ENCODE measurements at places on chromosomes 3 and 15.

DNA sequence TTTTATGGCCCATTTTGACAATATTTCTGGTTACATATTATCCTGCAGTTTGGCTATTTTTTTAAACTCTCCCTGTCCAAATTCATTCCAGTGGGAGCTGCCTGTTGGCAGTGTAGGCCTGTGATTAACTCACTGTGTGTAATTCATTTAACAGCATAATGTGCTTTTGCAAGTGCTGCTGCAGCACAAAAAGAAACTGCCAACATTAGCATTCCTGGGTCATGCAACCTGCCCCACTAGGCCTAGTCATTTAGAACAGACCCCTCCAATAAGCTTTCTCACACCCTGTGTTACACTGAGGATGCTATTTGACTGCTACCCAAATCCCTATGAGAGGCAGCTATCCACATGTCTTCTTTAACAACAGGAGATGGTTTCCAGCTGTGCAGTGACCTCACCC is 251.2 kb upstream of the UBE2E2 start:
- DNase-seq = no peak

DNA sequence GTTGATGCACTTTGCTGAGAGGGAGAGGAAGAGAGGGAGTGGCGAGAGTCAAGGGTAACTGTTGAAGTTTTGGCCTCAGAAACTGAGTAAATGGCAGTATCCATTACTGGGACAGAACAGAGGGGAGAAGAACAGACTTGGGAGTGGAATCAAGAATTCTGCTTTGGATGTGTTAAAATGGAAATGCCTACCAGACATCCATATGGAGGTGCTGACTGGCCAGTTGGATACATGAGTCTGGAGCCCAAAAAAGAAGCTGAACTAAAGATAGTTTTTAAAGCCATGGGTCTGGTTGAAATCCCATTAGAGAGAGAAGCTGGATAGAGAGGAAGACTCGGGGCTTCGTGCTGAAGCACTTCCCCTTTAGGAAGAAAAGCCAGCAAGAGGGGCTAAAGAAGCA is 35.9 kb upstream of the NSMCE3 start:
- no peak for DNase-seq

- no peak for DNase-seq
These were observed 41.2 kb upstream of the ADAMTS9 start for GRCh38 chr3:64728994-64729393.

GRCh38 chr3:134323966-134324962 is 50.0 kb downstream of the AMOTL2 start:
- no peak for DNase-seq

DNA sequence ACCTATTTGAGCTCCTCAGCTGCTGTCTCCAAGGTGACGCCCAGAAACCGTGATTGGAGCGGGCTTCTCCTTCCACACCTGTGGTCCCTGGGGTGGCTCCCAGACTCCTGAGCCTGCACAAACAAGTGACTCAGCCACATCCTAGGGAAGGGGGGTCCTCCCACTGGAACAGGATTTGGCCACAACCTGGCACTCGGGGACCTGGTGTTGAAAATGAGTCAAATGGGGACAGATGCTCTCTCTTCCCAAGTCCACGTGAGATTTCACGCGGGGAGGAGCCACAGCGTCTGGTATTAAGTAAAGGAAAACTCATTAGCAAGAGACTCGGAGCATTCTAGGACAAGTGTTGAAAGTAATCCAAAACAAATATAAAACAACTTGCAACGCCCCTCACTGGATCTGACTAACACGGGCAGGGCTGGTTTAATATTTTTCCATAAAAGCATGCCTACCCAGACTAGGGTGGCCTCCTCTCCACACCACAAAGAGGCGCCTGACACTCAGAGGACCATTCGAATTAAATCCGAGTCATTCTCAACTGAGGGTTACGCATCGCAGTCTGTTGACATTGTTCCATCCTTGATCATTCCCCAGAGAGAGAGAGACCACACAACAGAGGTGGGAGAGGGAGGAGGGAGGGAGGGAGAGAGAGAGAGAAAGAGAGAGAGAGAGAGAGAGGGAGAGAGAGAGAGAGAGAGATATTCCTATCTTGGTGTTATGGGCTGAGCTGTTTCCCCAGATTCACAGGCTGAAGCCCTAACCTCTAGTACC is 74.4 kb downstream of the MGLL start:
- DNase-seq = peak; percentile 83
